ENCODE measurements at places on chromosomes 6 and 20.

DNA sequence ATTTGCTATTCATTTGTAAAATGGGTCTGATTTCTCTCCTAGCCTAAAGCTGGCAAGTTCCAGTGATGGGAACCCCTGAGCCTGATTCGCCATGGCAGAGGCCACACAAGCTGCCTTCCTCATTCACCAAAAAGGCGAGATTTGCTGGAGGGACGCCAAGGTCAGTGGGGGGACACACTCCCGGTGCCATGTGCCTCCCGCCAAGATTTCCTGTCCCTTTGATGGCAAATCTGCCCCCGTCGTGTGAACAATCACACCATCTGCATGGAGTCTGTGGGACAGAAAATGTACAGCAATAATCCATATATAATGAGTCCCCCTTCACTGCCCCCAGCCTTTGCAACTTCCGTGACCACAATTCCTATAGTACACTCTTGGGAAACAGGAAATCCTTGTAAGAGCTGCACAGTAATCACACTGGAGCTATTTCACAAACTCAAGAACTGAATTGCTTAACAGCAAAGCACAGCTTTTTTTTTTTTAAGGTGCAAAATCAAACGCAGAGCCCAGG lies 15.7 kb upstream of the IGF2R start:
- no peak for DNase-seq

- DNase-seq = no peak
Observed at GRCh38 chr20:35192118-35192872, 20.4 kb downstream of the PROCR start.

- no peak for DNase-seq
Observed at GRCh38 chr6:134172706-134173365, 120.4 kb upstream of the SLC2A12 start.

- DNase-seq = no peak
Observed at GRCh38 chr6:41607036-41607435, 31.2 kb upstream of the MDFI start.

DNA sequence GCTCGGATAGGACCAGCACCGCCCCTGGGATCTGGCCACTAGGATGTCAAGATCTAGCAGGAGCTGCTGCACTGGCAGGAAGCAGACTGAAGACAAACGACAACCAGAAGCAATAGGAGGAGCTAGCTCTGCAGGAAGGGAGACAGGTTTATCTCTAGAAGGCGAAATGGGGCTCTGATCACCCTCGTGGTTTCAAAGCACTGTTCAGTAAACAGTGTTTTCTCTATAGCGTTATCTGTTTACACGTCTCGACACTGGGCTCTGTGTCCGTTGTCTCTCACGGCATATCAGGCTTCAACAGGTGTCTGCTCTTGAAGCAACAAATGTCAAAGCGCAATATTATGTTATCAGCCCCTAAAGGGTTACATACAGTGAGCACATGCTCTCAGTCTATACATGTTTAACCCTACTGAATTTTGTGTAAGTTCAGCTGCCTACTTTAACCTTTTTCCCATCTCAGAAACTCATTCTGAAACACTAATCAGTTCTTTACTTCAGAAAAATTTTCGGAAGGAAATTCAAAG lies 23.8 kb downstream of the TMEM14B start:
- no peak for DNase-seq

DNA sequence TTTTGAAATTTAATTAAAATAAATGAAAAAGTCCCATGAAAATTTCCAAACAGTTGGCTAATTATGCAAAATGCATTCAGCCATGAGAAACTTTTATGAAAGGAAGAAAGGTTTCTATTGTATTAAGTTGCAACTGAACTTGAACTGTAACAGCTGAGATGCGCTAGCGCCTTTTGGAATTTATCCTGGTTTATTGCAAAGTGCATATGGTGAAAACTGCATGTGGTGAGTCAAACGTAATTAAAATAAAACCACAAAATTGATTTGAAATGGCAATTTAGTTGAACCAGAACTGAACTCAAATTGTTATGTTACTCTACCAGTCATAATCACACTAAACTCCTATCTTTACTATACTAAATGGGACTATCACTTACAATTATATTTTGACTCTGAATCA lies 46.4 kb upstream of the COL21A1 start:
- DNase-seq = no peak

DNA sequence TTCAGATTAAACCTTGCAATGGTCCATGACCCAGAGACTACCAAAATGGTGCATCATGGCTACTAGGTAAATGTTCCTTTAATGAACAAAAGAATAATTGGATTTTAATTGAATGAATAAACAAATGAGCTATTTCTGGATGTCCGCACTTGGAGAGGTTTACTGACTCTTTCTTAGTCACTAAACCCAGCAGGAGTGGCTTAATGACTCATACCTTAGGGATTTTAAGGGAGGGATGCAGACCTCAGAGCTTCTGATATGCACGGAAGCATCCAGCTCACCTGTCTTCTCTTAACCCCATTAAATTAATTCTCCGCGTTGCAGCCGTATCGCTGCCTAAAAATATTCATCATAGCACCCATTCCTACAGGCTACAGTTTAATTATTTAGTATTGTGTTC lies 970.0 kb upstream of the SLC35B3 start:
- DNase-seq = no peak

DNA sequence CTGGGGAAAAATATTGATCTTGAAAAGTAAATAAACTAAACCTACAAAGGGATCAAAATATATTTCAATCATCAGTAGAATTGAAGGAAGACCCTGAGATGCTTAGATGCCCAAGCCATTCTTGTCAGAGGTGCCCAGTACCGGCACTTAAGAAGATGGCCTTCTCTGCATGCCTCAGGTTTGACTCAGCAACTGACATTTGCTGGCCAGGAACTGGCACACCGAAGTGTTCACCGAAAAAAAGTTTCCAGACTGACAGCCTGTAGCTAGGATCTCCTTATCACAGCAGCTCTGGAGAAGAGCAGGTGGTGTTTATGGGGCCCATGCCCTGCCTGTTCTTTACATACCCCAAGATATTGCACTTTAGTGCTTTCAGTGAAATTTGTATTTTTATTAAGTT lies 203.2 kb downstream of the MOXD1 start:
- DNase-seq = no peak

DNA sequence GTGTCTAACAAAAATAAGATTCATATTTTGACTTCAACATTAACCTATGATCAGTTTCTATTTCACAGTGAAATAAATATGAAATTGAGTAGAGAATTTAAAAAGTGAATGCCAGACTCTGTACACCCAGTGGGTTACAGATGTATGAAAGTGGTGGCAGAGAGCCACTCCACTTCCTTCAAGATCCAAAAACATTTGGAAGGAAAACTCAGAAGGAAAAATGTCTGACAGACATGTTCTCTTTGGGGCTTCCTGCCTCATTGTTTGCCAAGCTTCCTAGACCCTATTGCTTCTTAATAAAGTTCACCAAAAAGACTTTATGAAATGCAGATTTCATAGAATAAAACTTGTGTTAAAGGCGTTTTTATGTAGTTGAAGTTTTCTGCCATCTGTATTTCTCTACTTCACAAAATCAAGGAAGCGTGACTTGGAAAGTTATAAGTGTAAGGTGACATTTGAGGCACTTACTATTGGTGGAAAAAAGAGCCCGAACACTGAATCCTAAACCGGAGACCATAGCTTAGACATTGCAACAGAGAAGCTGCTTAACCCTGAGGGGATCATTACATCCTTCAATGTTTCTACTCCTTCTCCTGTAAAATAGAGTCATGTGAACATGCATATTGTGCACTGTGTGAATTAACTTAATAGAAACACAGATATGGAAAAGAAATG lies 12.8 kb downstream of the HMGCLL1 start:
- no peak for DNase-seq

DNA sequence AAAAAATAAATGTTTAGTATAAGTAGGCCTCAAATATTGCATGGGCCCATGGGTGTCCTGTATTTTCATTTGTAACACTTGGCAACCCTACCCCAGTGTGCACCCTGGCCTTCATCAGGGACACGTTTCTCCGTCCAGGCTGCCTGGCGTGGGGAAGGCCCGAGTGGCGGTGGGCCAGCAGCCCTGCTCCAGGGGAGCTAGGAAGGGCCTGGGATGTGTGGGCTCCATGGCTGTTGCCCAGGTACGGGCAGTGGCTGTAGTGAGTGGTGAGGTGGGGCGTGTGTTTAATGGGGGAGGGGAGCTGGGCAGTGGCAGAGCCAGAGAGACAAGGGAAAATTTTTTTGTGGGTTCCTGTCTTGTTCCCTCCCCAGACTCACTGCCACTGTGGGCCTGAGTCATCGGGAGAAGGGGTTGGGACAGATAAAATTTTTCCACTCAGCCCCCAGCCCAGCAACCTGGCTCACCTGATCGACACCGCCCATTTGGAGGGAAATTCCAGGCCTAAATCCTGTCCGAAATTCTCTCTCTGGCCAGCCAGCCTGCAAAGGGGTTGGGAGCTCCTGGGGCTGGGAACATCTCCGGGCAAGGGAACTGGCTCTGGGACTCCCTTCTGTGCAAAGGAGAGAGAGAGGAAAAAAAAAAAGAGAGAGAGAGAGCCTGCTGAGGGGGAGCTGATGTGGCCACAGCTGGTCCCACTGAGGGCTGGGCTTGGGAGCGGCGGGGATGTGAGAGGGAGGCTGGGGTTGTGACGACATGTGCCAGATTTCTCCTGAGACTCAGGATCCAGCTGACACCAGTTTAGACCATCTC lies 32.5 kb upstream of the VEGFA start:
- DNase-seq = no peak

GRCh38 chr6:117547688-117548621 lies 54.4 kb downstream of the GOPC start:
- no peak for DNase-seq

GRCh38 chr20:38164624-38165088 lies 414 bp downstream of the TGM2 start:
- DNase-seq = no peak

GRCh38 chr20:1310071-1310470 lies 18.9 kb downstream of the SDCBP2 start:
- no peak for DNase-seq

DNA sequence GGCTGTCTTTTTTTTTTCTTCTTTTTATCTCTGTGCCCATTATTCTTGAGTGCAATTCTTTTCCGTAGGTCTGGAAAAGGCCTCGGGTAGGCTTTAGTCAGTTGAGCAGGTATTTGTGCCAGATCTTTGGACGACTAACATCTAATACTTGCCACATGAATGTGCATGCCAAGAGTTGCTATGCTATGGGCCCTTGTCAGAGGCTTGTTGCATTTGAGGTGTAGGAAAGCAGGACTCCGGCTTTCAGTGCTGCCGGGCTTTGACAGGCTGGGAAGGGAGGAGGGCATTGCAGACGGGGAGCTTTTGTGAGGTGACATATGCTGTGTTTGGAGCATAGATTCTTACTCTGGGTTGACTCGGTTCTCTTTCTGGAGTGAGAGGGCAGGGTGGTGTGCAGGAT lies 10.2 kb downstream of the LRRC1 start:
- DNase-seq = no peak

GRCh38 chr6:25899580-25900408 lies 25.8 kb upstream of the SLC17A3 start:
- DNase-seq = no peak

DNA sequence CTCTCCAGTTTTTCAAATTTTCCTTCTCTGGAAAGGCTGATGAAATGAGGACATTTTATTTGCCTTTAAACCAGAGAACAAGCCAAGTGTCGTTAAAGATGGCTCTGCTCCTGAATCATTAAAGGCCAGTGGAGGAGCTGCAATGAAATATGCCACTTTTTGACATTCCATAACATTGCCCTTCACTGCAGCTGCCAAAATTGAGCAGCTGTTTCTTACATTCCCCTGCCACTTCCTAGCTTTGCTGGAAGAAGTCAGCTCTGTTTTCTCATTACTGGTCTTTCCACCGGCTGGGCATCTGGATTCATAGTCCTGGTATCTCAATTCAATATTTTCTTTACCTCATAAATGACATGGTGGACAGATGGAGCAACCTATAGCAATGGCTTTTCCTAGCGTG lies 45.5 kb upstream of the NRN1 start:
- no peak for DNase-seq

- DNase-seq = peak; percentile 17
Observed at GRCh38 chr6:69866351-69866769, at the start of gene COL19A1. Gene COL19A1, plus strand, starts transcription at chr6:69866556. Its CDS starts 13,012 bp downstream, at chr6:69879568.

- DNase-seq = peak; percentile 51
Observed at GRCh38 chr6:127457456-127458064, 1.6 kb downstream of the KIAA0408 start.

GRCh38 chr6:33288921-33289783 lies at the start of the genes PFDN6 and WDR46:
Gene PFDN6, plus strand, starts transcription at chr6:33289601. Its CDS starts 256 bp downstream, at chr6:33289857.
Gene WDR46, minus strand, starts transcription at chr6:33289239. Its CDS starts 69 bp downstream, at chr6:33289170.
- DNase-seq = peak; percentile 93

GRCh38 chr20:5145365-5146098 lies 18.7 kb downstream of the CDS2 start:
- no peak for DNase-seq

DNA sequence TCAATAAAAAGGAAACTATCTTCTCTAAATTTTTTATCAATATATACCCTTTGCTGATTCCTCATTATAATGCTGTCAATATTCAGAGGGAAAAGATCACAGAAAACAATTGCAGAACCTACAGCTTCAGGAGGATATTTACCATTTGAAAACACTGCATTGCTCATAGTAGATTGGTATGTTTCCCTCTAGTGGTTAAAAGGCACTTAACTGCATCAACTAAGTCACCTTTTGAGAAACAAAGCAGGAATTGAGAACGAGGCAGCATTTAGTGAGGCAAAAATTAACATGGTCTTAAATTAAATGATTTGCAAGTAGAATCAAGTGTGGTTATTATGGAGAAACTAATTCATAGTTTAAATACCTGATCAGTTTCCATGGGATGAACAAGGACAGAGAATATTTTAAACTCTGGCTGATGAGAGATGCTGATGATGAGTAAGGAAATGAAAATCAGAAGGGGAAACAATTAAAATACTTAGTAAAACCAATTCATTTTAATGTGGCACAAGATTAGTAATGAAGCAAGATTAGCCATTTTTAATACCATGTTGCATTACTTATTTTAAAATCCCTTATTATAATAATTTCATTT lies 642.1 kb downstream of the EPHA7 start:
- no peak for DNase-seq

All from KG1 (cell line).